ENCODE measurements at places on chromosomes 5 and 9. TPM values are rescaled to one million over a fixed set of nuclear protein-coding genes. Genes with fewer than 3 reads are reported as not detected.

The ALDH1B1 gene
- total RNA-seq, result 22.5 TPM

The SPATA31C1 gene
- total RNA-seq, result not detected

The ADAMTS12 gene
- total RNA-seq, result 20.8 TPM

The MLLT3 gene
- 17.5 TPM for total RNA-seq

The BTNL9 gene
- 0.19 TPM for total RNA-seq

The LMX1B gene
- total RNA-seq, result 0.25 TPM

The CCDC187 gene
- 0.05 TPM for total RNA-seq

The OR1J2 gene
- not detected for total RNA-seq

The DMXL1 gene
- 17.5 TPM for total RNA-seq

The GHR gene
- total RNA-seq, result 5.2 TPM

The ARHGEF39 gene
- total RNA-seq, result 0.19 TPM

The IL11RA gene
- total RNA-seq, result 84.7 TPM

The NACC2 gene
- 30.8 TPM for total RNA-seq

The PFN3 gene
- total RNA-seq, result not detected

The OR2V1 gene
- total RNA-seq, result not detected

The BRINP1 gene
- 23.7 TPM for total RNA-seq

The RANBP6 gene
- total RNA-seq, result 12.6 TPM

The CD180 gene
- 0.06 TPM for total RNA-seq

The IFNB1 gene
- not detected for total RNA-seq

The FGD3 gene
- not detected for total RNA-seq

The NUDT12 gene
- 7.8 TPM for total RNA-seq

The APBA1 gene
- total RNA-seq, result 2.4 TPM

The PTGES2 gene
- total RNA-seq, result 40.7 TPM

The CENPK gene
- total RNA-seq, result 6.3 TPM

The PCDHGA9 gene
- total RNA-seq, result 5.3 TPM

The SLC31A1 gene
- 19.0 TPM for total RNA-seq

The PCDHB2 gene
- 1.9 TPM for total RNA-seq

Measured in cardiac ventricle fibroblast (primary cell).